Femur (tissue), 1 donor: ENCODE measurements at places on chromosomes 1 and 21.

DNA sequence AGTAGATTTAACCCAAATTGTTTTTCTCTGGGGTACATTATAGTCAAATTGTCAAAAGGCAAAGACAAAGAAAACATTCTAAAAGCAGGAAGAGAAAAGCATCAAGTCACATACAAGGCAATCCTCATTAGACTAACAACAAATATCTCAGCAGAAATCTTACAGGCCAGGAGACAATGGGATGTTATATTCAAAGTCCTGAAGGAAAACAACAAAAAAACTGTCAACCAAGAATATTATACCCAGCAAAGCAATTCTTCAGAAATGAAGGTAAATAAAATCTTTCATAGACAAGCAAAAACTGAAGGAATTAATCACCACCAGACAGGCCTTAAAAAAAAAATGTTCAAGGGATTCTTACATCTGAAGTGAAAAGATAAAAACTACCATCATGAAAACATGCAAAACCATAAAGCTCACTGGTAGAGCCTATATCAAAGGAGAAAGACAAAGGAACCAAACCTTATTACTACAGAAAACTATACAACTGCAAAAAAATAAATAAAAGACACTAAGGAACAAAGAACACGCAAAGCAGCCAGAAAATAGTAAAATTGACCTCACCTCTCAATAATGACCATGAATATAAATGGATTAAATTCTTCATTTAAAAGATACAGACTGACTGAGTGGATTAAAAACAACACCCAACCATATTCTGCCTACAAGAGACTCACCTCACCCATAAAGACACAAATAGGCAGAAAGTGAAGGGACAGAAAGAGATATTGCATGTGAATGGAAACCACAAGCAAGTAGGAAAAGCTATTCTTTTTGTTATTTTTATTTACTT, 113.8 kb upstream of the ZC3H11B start:
- no peak for DNase-seq

GRCh38 chr1:21323091-21323490, 32.8 kb upstream of the ECE1 start:
- DNase-seq, result no peak

- no peak for DNase-seq
Measured at GRCh38 chr1:10510520-10511493, 36.1 kb downstream of the PEX14 start.

- no peak for DNase-seq
Measured at GRCh38 chr1:184499616-184500015, 112.8 kb downstream of the C1orf21 start.

- no peak for DNase-seq
Measured at GRCh38 chr1:34759503-34760357, at the start of gene GJB4. TSS of gene GJB4 (plus strand) at chr1:34759740. CDS start at chr1:34761255, 1,515 bp downstream.

GRCh38 chr1:226864311-226864710, 6.1 kb upstream of the PSEN2 start:
- no peak for DNase-seq

- DNase-seq, result no peak
Measured at GRCh38 chr1:11741919-11742558, 6.1 kb downstream of the AGTRAP start.

GRCh38 chr1:89588480-89588879, 44.4 kb upstream of the LRRC8C start:
- DNase-seq, result no peak
